ENCODE measurements at places on chromosomes 16 and 17. TPM values are rescaled to one million over a fixed set of nuclear protein-coding genes. Genes with fewer than 3 reads are reported as not detected.

- no peak for DNase-seq
Observed at GRCh38 chr16:75193265-75193650, 13.7 kb downstream of the CTRB2 start.

Gene RCVRN
- total RNA-seq, result not detected

DNA sequence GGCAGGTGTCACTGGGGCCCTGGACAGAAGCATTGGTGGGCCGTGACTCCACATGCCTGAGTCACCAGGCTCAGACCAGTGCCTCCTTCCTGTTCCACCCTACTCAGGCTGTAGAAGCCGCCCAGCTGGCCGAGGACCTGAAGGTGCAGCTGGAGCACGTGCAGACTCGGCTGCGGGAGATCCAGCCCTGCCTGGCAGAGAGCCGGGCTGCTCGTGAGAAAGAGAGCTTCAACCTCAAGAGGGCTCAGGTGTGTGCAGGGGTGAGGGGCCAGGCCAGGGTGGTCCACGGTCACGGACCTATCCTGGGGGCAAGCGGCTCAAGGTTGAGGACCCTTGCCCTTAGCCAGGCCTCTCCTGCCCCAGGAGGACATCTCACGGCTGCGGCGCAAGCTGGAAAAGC, 9.6 kb downstream of the RNF40 start:
- DNase-seq, result no peak

DNA sequence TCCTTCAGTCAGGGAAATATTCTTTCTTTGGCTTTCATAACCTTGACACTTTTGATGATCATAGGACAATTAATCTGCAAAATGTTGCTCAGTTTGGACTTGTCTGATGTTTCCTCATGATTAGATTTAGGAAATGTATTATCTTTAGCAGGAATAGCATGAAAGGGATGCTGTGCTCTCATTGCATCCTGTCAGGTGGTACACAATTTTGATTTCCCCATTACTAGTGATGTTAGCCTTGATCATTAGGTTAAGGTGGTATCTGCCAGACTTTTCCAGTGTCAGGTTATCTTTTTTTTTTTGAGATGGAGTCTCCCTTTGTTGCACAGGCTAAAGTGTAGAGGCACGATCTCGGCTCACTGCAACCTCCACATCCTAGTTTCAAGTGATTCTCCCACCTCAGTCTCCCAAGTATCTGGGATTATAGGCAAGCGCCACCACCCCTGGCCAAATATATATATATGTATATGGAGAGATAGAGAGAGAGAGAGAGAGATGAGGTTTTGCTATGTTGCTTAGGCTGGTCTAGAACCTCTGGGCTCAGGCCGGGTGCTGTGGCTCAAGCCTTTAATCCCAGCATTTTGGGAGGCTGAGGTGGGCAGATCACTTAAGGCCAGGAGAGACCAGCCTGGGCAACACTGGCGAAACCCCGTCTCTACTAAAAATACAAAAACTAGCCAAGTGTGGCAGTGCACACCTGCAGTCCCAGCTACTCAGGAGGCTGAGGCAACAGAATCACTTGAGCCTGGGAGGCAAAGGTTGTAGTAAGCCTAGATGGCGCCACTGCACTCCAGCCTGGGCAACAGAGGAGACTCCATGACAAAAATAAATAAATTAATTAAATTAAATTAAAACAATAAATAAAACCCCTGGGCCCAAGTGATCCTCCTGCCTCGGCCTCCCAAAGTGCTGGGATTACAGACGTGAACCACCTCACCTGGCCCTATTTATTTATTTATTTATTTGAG, 15.8 kb upstream of the CAVIN1 start:
- DNase-seq, result peak; percentile 30

GRCh38 chr16:87048730-87049115, 268.5 kb downstream of the C16orf95 start:
- DNase-seq, result no peak
